ENCODE measurements at places on chromosomes 7 and 10.

- no peak for DNase-seq
These were observed 182.1 kb upstream of the SHH start for GRCh38 chr7:155994279-155994811.

GRCh38 chr7:22895140-22895827 is 72.6 kb upstream of the TOMM7 start:
- no peak for DNase-seq

DNA sequence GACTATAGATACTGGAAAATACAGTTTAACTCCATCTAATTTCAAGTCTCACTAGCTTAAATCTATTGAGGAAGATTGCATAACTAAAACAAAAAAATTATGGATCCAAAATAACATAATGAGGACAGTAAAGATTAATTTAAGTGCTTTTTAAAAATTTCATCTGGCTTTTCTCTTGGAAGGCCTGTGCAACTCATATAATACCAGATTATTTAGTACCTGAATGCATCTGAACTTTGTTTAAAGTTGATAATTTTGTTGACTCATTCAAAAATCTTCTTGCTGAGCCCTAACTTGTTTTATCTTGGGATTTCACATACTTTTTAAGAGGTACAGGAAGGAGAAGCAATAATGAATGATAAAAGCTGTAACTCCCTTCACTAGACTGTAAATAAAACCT is 146.5 kb downstream of the CSTF2T start:
- DNase-seq = no peak

DNA sequence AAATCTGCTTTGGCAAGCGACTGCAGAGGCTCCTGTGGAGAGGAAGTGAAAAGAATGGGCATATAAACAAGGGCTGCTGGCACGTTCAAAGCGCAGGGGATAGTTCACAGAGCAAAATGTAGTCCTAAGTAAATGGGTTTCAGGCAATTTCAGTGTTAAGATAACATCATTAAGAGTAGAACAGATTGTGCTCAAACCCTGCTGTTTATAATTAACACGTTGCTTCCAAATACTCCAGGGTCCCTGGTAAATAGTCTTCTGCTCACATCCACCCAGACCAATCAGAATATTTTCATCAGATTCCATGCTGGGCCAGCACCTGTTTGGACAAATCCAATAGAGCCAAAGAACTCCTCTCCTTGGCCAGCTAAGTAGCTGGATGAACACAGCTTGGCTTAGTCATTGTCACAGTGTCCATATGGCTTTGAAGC is 81.4 kb downstream of the ORC5 start:
- DNase-seq = no peak

GRCh38 chr10:60678978-60679377 is 99.3 kb upstream of the CDK1 start:
- no peak for DNase-seq

DNA sequence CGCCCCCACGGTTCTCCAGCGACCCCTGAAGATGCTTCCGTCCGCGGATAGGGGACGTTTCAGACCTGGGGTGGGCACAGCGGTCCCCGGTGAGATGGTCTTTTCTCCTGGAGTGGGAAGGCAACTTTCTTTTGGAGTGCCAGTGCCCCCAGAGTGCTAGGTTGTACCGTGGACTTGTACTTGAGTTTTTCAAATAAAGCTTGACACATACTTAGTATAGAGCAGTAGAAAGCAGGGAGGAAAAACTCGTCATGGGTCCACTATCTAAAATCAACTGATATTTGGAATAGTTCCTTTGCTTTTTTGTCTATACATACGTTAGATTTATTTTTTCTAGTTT is 28.4 kb downstream of the RBM20 start:
- no peak for DNase-seq

DNA sequence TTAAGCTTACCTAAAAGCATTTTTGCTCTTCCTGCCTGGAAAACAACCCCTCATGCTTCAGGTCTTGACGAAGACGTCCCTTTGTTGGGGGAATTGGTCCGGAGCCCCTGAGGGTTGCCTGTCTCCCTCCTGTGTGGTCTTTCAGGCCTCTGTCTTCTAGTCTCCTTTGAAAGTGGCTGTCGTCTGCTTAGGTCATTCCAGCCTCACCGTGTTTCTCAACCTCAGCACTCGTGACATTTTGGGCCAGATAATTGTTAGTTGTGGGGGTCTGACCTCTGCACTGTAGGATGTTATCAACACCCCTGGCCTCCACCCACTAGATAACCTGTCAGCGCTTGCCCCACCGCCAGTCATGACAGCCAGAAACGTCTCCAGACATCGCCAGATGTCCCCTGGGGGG is 219.1 kb downstream of the TCF7L2 start:
- no peak for DNase-seq

- no peak for DNase-seq
These were observed 72.5 kb downstream of the PRTFDC1 start for GRCh38 chr10:24879861-24880260.

DNA sequence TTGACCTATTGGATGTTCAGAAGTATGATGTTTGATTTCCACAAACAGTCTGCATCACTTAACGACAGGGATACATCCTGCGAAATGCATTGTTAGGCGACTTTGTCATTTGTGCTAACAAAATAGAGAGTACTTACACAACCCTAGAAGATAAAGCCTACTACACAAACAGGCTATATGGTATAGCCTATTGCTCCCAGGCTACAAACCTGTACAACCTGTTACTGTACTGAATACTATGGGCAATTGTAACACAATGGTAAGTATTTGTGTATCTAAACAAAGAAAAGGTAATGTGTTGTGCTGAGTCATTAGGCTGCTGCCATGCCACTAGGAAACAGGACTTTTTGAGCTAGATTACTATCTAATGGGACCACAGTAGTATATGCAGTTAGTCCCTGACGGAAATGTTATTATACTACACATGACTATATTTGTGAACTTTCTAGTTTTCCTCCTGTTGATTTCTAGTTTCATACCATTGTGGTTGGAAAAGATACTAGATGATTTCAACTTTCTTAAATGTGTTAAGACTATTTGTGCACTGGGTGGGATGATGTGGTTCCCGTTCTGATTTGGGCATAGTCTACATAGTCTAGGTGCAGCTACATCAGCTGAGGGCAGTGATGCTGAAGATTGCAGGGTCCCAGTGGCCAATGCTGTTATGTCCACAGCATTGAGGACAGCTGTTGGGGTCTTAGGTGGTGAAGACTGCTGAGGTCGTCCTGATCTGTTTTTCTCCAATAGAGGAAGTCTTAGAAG is 161.7 kb downstream of the HTR7 start:
- DNase-seq = no peak

- no peak for DNase-seq
These were observed 709.0 kb upstream of the IGFBP3 start for GRCh38 chr7:46630031-46630430.

GRCh38 chr10:109966961-109967738 is 40.6 kb upstream of the ADD3 start:
- DNase-seq = no peak

- DNase-seq = no peak
These were observed 537 bp downstream of the NAPEPLD start for GRCh38 chr7:103148131-103148993.

DNA sequence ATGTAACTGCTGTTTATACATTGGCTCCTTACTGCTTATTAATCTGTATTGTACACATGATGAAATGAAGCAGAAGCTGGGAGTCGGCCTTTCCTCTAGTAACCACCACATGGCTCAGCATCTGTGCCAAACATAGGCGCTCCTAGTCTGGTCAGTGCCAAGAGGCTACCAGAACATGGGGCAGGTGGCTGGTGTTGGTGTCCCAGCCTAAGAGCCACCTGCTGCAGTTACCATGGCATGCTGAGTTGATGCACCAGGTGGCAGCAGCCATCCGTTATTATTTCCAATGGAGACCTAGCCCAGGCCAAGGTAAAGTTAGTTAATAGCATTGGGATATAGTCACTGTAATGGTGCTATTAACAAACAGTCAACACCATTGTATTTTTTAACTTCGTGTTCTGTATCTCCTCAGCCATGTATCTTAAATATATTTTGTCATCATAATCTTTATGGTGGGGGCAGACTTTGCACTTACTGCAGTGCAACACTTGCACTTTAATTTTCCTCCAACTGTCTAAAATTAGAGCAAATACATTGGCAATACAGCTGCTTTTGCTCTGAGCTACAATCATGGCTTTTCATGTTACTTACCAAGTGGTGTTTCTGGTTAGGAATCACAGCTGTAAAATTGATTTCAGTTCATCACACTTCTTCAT is 33.1 kb downstream of the HBP1 start:
- DNase-seq = peak; percentile 31

GRCh38 chr7:87600130-87601124 is at the start of gene ABCB1:
Gene ABCB1 (minus strand): TSS chr7:87600884. CDS start chr7:87600184, 700 bp downstream.
- no peak for DNase-seq

DNA sequence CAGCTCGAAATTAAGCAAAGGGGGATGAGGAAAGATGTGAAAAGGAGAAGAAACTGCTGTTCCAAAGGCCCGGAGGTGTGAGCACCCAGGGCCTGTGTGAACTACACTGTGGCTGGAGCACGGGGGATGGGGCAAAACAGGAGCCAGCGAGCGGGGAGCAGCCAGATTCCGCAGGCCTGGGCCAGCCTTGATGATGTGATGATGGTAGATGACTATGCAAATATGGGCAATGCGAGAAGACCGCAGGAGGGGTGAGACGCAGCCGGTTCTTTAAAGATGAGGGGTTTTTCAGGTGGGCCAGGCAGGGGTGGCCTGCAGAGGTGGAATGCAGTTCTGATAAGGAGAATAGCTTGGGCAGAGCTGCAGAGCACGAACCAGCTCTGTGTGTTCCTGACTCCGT is 61.5 kb downstream of the LANCL2 start:
- DNase-seq = no peak

DNA sequence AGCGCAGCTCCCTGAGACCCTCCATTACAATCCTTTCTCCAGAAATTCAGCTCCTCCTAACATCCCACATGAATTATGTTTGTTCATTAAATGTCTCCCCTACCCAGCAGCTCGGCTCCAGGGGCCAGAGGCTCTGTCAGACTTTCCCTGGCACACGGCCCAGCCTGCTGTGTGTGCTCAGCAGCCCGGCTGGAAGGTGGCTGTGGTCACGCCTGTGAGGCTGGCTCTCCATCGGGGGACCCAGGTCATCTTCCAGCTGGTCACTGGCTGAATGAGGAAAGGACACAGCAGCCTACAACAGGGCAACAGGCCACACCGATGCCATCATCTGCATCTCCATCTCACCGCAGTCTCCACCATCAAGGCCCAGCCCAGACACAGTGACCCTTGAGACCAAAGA is 219.8 kb downstream of the MAD1L1 start:
- no peak for DNase-seq

GRCh38 chr10:123462756-123463155 is 203.4 kb upstream of the GPR26 start:
- DNase-seq = no peak

DNA sequence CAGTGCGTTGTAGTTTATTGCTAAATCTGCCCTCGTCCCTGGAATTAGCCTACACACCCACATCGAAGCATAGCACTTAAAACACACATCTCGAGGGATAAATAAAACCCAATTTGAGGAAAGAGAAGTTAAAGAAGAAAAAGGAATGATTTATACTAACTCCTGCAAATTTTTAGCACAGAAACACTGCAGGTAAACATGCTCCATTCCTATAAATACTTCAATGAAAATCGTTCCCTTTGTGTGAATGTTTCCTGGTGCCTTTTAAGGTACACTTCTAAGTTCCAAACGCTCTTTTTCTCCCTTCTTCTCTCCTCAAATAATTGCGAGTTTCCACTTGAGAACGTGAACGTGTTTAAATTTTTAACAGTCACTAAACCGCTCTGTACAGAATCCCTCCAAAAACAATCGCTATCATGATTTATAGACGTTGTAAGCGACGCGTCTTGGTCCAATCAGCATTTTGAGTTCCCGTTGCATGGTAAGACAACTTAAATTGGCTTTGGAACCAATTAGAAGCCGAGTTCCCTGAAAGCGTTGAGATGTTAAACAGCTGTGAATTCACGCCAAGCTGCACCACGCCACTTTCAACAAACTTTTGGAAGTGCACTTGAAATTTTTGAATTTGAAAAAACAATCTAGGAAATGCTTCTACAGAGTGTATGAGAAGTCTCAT is 12.5 kb upstream of the EBLN1 start:
- DNase-seq = no peak

DNA sequence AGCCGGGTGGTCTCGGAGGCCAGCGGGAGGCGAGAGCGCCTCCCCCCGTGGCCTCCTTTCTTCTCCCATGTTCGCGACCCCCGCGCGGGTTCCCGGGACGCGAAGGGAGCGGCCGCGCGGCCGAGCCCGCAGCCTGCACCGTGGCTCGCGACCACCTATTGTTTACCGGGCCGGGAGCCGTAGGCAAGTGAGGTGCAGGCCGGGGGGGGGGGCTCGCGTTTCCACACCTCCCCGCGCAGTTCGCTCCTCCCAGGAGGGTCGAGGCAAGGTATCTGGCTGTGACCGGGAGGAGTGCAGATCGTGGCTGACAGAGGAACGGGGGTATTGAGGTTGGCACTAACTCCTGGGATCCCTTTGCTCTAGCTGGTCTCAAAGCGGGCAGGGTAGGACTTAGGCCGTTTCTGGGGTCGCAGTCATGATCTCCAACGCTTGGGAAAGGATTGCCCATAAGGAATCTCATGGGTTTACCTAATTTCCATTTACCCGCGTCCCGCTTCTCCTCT is 734 bp downstream of the PTPN12 start:
- DNase-seq = peak; percentile 70

DNA sequence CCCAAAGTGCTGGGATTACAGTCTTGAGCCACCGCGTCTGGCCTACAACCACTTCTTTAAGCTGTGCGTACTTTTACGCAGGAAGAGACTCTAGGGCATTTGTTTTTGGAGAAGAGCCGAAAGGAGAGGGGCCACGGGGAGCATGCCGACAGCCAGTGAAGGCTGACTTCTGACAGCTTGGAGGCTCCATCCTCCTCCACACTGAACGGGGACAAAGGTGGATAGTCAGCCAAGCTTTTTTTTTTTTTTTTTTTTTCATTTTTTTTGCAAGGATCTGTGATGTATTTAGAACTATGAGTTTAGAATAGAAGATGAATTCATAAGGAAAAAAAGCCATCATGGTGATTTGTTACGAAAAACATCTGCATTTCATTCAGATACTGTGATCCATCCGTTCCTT is 221.7 kb downstream of the ARHGAP21 start:
- no peak for DNase-seq
